Cardiac muscle cell (in vitro differentiated cells and primary cell): ENCODE measurements at places on chromosomes 6 and 20.
A peak's percentile ranks its signal among the peaks of the same experiment; 100 is the strongest.

- peak; percentile 77 for DNase-seq
Measured at GRCh38 chr6:116370760-116371119, at the start of gene DSE. TSS of gene DSE (plus strand) at chr6:116370947. CDS start at chr6:116399251, 28,304 bp downstream.

DNA sequence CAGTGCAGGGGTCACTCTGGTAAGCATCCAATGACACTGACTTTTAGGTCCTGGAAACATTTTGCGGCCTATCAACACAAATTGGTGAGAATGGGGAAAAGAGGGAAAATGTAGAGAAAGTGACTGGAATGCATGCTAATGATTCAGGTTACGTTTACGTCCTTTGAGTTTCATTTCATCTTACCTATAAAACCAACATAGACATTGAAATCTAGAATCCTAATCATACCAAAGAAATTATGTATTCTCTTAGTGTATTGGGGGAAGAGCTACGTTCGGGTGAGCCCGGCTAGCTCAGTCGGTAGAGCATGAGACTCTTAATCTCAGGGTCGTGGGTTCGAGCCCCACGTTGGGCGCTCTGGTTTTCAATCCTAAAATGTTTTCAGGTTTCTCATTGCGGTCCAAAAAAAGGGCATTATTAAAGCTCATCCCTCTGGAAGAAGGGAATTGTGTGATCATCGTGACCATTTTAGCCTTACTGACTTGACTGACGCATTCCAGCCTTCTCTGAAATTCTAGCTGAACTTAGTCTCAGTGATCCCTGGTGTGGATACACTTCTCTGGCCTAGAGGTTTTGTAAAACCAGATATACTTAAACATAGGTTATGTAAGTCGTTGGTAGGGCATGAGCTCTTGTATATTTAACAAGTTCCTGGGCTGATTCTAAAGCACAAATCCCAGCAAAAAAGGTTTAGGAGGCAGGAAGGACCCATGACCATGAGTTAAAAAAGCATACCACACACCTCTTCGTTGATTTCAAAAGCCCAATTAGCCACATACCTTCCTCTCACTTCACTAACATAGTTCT, 18.3 kb downstream of the HMGN4 start:
- no peak for DNase-seq

DNA sequence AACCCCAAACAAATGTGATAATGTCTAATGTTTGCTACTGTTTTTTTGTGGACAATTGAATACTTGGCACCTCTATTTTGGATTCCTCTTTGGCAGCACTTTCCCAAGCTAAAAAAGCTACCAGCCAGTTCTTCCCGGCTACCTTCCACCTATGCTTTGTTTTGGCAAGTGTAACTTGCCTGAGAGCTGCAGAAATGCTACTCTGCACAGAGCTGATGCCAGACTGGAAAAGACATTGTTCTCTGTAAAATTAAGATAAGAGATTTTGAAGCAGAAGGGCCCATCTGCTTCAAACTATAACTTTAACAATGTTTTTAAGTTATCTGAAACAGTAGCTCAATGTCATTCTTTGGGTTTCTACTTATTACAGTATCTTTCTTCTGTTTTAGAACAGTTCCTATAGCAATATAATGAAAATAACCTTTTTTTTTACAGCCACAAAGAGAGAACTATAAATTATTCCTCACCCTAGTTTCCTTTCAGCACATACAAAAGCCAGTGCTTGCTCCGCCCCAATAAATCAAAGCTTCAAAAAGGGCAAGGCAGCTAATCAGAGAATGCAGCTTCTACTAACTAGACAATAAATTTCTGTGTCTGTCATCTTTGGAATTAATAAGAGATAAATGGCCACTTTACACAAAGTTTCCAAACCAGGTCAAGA, 183.1 kb downstream of the UBE3D start:
- DNase-seq, result no peak

DNA sequence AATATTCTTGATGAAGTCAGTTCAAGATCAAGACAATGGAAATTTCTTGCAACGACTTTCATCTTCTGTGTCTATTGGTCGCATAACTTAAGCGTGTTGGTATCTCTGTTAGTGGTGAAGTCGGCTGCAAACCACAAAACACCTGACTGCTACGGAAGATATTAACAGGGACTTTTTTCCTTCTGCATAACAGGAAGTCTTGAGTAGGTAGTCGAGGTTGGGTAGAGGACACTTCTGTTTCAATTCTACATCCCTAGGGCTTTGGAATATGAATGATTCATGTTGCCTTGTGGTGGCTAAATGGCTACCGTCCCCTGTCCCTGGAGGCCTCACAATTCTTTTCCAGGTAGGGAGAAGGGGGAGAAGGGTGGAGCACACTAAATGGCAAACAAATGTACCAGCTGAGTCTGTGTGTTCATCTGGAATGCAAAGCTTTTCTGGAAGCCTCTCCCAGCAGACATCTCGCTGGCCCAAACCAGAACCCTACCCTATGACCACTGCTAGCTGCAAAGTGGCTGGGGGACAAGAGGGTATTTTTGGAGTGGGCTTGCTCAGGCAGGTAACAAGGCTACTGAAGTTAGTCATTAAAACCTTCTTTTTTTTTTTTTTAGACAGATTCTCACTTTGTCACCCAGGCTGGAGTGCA, 34.6 kb upstream of the NKX2-2 start:
- no peak for DNase-seq

DNA sequence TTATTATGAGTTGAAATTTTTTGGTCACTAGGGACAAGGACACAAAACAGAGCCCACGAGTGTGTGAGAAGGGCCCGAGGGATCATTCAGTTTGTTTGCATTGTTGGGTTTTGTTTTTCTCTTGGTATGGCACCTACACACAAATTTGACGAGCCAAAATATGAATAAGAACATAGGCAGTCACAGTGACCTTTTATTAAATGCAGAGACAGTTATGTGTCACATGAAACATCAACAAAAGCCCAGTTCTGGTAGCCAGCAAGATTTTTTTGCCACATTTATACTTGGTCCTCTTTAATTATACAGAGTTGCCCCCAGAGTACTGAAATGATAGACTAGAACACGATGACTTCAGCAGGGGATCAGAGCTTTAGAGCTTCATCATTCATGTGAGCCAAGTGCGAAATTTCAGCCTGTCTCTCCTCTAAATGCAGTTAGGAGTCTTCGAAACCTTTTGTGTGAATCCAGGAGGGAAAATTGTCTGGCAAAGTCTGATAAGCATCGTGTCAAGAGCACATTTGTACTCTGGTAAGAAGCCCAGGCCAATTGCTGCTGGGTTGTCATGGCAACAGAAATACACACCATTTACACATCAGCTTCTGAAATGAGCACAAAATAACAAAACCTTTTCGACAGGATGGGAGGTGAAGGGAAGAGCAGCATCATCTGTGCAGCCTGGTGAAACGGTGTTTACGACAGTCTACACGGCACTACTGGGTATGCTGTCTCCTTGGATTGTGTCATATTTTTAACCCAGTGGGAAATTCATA, 79.2 kb upstream of the RIPOR2 start:
- DNase-seq, result no peak

GRCh38 chr6:18147160-18147559, 7.7 kb downstream of the TPMT start:
- DNase-seq, result no peak

DNA sequence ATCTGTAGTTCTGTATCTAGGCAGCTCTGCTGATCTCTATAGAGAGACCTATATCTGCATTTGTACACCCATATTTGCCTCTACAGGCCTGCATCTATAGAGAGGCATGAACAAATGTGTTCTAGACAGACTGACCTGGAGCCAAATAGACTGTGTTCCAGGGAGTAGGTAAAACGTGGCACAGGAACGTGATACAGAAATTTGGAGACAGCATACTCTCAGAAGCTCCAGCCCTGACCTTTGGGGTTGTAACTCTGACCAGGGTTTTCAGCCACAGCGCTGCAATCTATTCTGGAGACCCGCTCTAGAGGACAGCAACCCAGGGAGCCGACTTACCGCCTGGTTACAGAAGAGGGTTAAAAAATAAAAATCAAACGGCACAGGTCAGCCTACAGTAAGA, 983 bp downstream of the RBBP9 start:
- DNase-seq, result peak; percentile 7

GRCh38 chr6:97110149-97110548, 172.9 kb downstream of the MMS22L start:
- no peak for DNase-seq

- DNase-seq, result peak; percentile 27
Measured at GRCh38 chr6:47308552-47309290, 984 bp downstream of the TNFRSF21 start.

DNA sequence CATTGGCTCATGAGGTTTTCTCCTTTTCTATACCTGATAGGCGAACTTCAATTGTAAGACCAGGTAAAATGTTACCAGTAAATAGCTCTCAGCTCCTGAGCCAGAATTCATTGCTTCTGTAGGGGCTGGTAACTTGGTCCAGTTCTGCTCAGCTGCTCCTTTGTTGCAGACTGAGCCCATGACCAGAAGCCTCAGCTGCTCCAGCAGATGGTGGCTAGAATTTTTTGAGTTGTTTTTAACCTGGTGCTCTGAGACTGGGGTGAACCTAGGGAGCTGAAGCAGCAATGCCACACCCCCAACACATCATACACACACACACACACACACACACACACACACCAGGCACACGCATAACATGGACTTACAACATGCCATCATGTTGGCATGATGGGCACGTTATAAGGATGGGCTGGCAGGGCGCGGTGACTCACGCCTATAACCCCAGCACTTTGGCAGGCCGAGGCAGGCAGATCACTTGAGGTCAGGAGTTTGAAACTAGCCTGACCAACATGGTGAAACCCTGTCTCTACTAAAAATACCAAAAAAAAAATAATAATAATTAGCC, 103.1 kb downstream of the QRSL1 start:
- DNase-seq, result no peak

GRCh38 chr6:149271348-149272340, 45.9 kb upstream of the TAB2 start:
- DNase-seq, result no peak

GRCh38 chr6:74283532-74283931, 587.5 kb downstream of the CD109 start:
- DNase-seq, result no peak

GRCh38 chr20:62595491-62595890, 46.8 kb upstream of the SLCO4A1 start:
- DNase-seq, result peak; percentile 44

GRCh38 chr6:133235221-133235620, 5.9 kb upstream of the EYA4 start:
- no peak for DNase-seq

DNA sequence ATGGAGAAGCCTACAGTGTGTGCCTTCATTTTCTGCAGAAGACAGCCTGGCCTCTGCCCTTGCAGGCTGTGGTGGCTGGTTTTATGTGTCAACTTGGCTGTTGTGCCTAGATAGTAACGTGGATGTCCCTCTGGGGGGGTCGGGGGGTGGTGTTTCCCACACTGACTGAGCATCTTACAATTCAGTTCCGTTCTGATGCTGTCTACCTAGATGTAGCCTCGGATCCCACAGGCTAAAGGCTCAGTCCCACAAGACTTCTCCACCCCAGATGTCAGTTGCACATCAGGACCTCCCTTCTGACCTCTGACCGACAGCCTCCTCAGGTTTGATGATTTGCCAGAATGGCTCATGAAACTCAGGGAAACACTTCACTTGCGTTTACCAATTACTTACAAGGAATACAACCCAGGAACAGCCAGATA, 4.4 kb downstream of the PYGB start:
- no peak for DNase-seq

DNA sequence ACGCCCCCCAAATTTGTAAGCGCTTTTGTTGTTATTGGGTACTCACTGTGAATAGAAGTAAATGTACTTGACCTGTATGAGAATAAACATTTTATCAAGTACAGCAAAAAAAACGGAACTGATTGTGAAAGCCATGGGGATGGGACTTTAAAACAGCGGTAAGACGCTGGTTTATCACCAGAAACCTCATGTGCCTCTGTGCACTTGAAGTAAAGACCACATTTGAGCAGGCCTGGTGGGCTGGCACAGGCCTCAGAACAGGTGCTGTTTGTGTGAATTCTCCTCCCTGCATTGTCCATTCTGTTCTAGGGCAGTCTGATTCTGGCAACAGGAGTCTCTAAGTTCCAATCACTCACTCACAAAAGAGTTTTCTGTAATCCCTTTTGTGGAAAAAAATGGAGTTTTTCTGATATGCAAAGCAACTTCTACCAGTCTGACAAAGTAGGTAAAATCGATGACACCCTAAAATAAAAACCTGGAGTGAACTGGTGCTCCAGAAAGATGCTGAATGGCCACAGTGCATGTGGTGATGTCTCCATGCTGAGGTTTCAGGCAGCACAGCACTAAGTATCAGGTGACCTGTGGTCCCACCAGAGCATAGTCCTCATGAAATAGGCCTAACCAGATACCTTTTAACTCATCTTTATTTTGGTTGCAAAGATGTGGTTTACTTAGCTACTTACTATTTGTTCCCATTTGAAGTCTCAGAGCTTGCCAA, 53.9 kb downstream of the STX7 start:
- no peak for DNase-seq

GRCh38 chr6:165986311-165986913, 181.2 kb downstream of the TBXT start:
- DNase-seq, result no peak

- DNase-seq, result no peak
Measured at GRCh38 chr6:37375376-37375775, 21.6 kb downstream of the RNF8 start.

DNA sequence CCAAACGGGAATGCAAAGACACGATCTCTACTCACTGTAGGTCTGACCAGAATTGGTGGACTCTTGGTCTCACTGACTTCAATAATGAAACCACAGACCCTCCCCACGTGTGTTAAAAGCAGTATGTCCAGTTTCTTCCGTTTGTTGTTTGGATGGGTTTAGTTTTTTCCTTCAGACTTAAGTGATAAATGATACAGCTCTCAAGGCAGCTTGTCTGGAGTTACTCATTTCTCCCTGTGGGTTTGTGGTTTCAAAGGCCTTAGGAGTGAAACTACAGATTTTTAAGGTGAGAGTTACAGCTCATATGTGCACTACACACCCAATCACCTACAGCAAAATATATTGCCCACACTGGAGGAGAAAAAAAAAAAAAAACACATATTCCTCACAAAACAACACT, 86.7 kb upstream of the STMND1 start:
- no peak for DNase-seq

GRCh38 chr6:90940812-90941481, 354.1 kb upstream of the MAP3K7 start:
- DNase-seq, result peak; percentile 87
